ENCODE measurements at places on chromosomes 7 and 10.

GRCh38 chr10:43362191-43362839 is 9.1 kb upstream of the FXYD4 start:
- DNase-seq: peak; percentile 98

DNA sequence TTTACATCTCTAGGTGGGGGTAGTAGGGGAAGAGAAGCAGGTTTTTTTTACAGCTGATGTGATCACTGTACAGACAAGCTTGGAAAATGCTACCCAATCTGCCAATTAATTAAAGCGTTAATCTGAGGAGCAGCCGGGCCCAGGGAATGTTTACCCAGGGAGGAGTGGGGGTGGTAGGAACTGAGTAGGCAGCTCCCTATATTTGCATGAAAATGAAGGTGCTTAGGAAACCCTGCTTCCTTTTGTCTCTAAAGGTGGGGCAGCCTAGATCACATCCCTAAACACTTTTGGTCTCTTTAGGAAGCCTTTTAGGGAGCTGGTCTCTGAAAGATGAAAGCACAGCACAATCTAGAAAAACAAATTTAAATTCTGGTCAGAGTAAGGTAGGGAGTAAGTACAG is 53.0 kb upstream of the NFKB2 start:
- DNase-seq: no peak

GRCh38 chr7:71687831-71688599 is 556.1 kb downstream of the GALNT17 start:
- no peak for DNase-seq

- DNase-seq: no peak
Measured at GRCh38 chr10:1635340-1635739, 102.0 kb downstream of the ADARB2 start.

DNA sequence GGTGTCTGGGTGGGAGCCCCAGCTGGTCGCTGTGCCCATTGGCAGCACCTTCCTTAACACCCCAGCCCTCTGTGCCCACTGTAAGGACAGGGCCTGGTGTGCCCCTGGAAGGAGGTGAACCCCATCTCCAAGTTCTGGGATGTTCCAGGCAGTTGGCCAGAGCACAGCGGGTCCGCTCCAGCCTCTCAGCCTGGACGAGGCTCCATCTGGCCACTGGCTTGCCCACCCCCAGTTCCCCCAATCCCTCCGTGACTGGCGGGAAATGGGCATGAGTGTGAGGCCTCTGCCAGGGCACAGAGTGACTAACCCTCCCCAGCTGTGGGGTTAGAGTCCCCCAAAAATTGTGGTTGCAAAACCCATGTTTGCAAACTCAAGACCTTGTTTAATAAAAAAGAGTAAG is 15.6 kb downstream of the GRIFIN start:
- no peak for DNase-seq

GRCh38 chr10:124827474-124827873 is 25.9 kb downstream of the ABRAXAS2 start:
- DNase-seq: no peak

DNA sequence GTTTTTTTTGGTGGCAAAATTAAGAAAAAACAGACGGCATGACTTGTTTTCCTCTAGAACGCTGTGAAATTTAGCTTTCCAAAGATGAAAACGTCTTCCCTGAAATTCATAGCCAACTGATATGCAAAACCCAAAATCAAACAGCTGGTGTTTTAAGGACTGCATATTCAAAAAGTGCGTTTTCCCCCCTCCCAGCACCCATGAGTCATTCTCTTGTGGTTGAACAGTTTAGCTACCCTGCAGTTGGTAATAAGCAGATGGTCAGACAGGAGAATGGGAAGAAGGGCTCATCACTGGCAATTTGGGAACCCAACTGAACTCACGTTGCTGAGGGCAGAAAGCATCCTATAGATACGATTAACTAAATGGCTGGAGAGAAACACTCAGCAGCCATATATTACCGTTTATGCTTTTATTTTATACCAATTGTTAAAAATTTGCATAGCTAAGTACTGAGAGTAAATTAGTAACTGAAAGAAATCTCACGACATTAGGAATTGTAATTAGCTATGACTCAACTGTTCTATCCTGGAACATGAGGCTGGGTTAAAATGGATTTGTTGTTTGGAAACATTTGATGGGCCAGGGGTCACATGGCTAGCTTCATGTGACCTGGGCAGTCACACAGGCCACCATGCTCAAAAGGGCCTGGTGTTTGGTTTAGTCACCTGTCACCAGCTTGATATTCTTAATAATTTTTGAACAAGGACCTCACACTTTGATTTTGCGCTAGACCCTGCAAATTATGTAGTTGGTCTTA is 343.1 kb downstream of the PHTF2 start:
- DNase-seq: no peak
